ENCODE measurements at places on chromosomes 16 and 17.

DNA sequence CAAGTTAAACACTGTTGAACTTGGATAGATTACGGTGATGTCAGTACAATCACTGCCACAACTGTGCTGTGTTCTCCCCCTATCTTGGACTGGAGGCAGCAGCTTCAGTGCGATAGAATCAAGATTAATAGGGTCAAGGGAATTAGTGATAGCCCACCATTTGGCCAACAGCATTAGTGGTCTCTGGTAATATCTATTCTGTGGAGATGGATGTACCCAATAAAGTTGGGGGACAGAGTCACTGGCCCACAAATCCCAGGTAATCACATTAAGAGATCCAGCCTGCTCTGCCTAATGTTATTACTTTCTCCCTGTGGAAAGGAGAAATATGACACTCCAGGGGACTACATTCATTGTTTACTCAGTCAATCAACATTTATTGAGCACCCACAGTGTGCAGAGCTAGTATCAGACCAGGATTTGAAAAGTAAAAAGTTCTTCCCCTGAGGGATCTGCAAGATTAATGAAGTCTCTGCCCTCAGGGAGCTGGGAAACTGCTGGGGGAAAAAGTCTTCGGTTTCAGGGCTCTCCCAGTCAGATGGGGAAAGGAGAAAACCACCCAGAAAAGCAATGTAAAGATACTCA, 23.6 kb upstream of the ATP5MC1 start:
- DNase-seq = no peak

GRCh38 chr17:32256012-32256700, 9.5 kb upstream of the RHBDL3 start:
- no peak for DNase-seq

DNA sequence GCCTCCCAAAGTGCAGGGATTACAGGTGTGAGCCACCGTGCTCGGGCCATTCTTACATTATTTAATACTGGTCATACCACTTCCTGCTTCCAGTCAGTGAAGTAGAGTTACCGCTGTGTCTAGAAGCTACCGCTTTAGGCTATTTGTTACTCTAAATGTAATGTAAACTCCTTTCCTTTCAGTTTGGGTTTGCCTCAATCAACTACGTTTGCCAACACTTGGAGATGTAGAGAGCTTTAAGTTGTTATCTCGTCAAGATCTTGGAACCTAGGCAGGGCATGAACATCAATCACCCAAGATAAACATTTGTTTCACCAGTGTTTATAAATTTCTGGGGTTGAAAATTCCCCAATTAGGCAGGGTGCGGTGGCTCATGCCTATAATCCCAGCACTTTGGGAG, 275.9 kb downstream of the STX8 start:
- no peak for DNase-seq

- no peak for DNase-seq
Measured at GRCh38 chr16:56405977-56406672, 19.2 kb downstream of the AMFR start.

DNA sequence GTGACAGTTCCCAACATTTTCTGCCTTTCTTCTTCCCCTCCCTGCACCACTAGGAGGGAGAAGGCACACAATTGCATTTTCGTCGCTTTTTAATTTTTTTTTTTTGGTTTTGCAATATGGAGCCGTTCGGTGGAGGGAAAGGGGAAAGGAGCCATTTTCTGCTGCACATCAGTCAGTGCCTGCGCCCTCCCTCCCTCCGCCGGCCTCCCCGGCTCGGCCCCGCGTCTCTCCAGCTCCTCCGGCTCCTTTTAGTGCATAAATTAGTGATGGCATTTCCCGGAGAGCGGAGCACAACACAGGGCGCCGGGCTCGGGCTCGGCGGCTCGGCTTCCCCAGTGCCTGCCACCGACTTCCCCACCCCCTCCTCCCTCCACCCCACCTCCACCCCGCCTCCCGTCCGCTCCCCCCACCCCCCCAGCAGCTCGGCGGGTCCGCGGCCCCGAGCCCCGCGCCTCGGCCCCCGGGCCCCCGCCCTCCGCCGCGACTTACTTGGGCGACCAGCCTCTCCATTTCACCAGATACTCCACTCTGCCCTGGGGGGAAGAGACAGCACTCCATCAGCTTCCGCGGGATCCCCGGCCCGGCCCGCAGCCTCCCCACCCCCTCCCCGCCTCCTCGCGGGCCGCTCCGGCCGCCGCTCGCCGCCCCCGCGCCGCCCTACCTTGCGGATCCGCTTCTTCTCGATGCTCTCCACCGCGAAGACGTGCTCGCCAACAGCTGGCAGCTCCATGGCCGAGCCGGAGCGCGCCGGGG, 542 bp downstream of the CBX4 start:
- no peak for DNase-seq

DNA sequence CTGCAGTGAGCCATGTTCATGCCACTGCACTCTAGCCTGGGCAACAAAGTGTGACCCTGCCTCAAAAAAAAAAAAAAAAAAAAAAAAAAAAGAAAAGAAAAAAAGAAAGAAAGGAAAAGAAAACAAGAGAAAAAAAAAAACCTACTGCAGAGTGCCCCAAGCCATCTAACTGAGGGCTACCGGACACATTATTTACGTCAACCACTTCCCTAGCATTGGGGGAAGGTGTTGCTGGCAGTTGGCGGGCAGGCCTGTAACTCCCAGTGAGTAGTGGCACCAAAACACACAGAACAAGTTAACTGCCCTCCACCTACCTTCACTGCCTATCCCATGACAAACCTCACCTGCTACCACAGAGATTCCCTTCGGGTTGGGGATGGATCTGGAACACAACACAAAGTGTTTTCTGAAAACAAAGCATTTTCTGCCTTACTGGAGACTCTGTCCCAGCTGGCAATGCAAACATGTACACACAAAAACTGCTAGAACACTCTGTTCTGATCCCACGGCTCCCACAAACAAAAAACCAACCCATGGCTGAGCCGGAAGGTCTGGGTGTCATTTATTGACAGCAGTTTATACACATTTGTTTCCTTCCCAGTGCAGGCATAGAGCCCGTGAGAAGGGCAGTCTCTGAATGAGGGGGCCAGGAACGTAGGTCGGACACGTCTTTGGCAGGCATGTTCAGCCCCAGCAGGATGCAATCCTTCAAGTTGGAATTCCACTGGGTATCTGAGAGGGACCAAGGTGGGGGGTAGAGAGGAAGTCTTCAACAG, 11.0 kb downstream of the PHB1 start:
- peak; percentile 48 for DNase-seq

DNA sequence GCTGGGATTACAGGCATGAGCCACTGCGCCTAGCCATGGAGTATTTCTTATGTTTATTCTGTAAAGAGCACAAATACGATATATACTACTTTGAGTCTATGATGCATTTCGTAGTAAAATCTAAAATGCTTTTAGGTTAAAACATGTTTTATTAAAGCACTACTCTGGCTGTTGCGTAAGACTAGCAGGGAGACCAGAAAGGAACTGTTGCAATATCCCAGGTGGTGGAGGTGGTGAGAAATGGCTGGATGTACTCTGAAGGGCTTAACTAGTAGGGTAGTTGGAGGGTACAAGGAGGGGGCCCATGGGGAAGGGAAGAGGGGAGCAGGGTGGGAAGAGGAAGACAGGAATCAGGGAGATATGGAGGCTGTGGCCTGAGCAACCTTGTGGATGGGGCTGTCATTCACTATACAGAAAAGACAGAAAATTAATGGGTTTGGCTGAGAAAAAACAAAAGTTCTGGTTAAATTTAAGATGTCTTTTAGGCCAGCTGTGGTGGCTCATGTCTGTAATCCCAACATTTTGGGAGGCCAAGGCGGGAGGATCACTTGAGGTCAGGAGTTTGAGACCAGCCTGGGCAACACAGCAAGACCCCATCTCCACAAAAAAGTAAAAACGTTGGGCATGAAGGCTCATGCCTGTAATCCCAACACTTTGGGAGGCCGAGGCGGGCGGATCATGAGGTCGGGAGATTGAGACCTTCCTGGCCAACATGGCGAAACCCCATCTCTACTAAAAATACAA, 35.8 kb downstream of the ST3GAL2 start:
- DNase-seq = peak; percentile 71

DNA sequence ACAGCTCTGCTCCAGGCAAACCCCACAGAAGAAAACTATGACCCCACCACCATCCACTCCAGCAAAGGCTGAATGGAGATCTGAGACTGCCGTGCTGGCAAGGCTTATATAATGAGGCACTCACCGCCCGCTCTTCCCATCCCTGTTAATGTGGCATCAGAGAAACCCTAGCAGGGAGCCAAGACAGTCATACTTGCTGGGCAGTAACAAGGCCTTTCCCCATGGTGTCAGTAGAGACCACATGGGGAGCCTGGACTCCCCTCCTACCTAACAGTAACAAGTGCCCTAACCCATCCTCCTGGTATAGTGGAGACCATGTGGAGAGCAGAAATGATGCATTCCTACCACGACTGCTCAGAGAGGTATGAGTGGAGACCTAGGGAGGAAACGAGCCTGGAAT, 235.2 kb downstream of the C16orf78 start:
- peak; percentile 57 for DNase-seq

DNA sequence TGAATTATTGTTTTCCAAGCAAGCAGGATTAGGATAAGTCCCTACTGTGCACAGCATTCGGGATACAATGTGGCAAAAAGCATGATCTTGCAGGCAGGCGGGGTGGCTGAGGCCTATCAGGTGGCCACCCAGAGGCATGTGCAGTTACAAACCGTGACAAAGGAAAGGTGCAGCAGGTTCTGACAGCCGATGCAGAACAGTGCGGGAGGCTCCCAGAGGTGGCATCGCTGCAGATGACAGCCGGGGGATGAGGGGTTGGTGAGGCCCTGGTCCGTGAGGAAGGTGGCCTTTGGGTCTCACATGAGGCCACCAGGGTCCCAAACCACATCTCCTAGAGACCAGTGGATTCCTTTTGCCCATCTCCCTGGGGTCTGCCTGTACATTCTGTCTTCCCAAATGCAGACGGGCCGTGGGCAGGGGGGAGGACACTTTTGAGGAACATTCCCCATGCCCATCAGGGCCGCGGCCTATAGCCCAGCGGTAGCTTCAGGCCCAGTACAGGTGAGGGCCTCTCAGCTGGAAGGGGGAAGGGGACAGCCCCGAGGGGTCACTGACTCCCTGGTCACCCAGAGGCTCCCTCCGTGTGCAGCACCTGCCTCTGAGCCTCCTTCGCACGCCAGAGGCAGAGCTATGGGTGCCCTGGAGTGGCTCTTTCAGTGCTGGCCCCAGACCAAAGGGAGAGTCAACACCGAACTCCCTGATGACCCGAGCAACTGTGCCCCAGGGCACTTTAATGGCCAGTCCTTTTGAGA, 85.1 kb downstream of the SOCS1 start:
- no peak for DNase-seq

- no peak for DNase-seq
Measured at GRCh38 chr17:32629563-32630190, 142.9 kb downstream of the CDK5R1 start.

GRCh38 chr16:4506450-4506849, 30.3 kb downstream of the HMOX2 start:
- DNase-seq = peak; percentile 78

- DNase-seq = peak; percentile 3
Measured at GRCh38 chr16:16928532-16929109, 542.1 kb downstream of the XYLT1 start.

GRCh38 chr16:4309833-4310266, 6.0 kb upstream of the GLIS2 start:
- peak; percentile 90 for DNase-seq

- no peak for DNase-seq
Measured at GRCh38 chr17:57092171-57092570, 7.1 kb downstream of the AKAP1 start.

DNA sequence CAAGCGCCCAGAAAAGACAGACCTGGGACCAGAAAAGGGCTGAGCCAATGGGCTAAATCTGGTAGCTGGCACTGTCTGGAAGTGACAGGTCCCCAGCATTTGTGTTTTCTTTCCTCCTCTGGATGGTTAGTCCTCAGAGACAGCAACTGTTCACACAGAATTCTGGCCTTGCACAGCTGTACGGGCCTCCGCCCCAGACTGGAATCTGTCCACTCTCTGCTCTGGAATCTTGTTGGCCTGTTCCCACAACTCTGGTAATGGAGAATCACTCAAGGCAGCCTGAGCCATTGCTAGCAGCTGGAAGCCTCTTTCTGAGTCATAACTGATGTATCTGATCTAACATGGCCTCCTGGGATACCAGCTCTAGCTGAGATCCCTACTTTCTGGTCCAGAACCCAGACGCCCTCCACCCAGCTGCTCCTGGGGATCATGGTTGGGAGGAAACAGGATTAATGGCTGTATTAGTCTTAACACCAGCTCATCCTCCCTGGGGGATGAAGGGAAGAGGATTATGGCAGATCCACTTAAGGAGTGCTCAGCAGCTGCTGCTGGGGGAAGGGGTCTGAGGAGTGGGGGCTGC, 9.1 kb downstream of the ZNF668 start:
- no peak for DNase-seq

DNA sequence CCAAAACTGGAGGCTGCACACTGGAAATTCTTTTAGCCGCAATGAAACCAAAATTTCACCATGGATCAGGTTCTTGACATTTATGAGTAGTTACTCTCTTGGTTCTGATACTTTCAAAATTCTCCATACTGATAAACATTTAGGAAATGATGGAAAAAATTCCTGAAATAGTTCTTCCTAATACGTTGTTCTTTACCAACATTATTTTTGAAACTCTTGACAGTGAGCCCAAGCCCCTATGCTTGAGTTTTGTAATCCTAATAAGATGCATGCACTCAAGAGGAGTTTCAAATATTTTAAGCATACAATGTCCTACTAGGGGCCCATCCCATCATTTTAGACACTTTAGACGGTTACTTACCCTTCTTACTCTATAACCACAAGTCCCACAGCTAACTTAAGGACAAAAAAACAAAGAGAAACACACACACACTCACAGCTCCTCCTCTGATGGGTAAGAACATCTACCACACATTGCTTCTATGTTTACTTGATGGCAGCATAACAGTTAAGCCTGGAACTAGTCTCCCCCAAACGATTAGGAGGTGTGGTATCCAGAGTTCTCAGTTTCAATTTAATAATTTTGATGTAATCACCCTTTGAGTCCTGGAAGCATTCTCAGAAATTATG, 3.7 kb downstream of the VEZF1 start:
- no peak for DNase-seq

All from common myeloid progenitor, CD34-positive (primary cell).